ENCODE measurements at places on chromosomes 12 and 14. TPM values are rescaled to one million over a fixed set of nuclear protein-coding genes. Genes with fewer than 3 reads are reported as not detected.

The TOMM20L gene
- total RNA-seq: not detected

The MYO1H gene
- total RNA-seq: 0.16 TPM

The GLS2 gene
- 1.7 TPM for total RNA-seq

GRCh38 chr12:38328306-38328895, 11.8 kb downstream of the ALG10B start:
- H3K27me3 ChIP-seq: no peaks in the 10 kb centered on the region
- no peaks in the 10 kb centered on the region for H3K36me3 ChIP-seq
- H3K27ac ChIP-seq: no peak overlapping the region
- no peaks in the 10 kb centered on the region for H3K4me1 ChIP-seq
- DNase-seq: no peak
- no peak overlapping the region for H3K4me3 ChIP-seq

The SLC6A12 gene
- 1.1 TPM for total RNA-seq

The KLRD1 gene
- 0.94 TPM for total RNA-seq

GRCh38 chr12:95277139-95277538, 59.5 kb downstream of the VEZT start:
- DNase-seq: no peak
- no peak overlapping the region for H3K4me3 ChIP-seq
- peaks cover 29% of the 10 kb centered on the region for H3K36me3 ChIP-seq
- H3K4me1 ChIP-seq: no peaks in the 10 kb centered on the region

DNA sequence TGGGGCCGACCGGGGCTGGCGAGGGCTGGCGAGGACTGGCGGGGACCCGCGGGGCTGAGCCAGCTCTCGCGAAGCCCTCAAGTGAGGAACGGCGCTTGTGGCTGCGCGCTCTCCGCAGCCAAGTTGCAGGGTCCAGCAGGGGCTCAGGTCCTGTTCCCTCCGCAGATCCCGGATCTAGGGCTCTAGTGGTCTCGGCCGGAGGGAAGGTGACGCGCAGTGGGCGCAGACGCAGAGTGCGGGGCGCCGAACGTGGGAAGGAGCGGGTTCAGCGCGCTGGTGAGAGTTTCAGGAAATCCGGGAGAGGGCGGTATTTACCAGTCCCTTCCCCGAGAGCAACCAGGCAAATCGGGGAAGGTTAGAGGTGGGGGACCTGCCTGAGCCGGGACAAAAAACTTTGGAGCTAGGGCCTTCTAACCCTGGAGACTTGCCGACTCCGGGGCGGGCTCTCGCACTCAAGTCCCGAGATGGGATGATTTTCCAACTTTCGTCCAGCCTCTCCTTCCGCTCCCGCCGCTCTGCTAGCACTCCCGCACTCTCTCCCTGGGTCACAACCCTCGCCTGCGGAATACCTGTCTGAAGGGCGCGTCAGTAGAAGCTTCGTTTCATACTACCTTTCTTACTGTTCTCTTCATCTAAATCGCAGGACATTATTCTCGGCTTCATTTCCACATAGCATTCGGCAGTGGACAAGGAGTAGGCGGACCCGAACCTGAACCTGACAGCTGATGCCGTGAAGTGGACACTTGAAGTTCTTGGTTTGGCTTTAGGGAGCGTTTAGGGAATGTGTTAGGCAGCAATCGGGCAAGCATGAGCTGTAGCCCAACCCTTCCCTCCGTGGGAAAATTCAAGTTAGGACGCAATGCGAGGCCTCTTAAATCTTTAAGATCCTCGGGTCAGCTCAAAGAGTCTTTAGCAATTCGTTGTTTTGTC, 13.6 kb upstream of the PAX9 start:
- peak overlapping the region; percentile 36 for H3K4me3 ChIP-seq
- DNase-seq: no peak
- H3K27me3 ChIP-seq: peaks cover 55% of the 10 kb centered on the region
- no peaks in the 10 kb centered on the region for H3K36me3 ChIP-seq
- no peaks in the 10 kb centered on the region for H3K4me1 ChIP-seq

The MED6 gene
- 12.1 TPM for total RNA-seq

DNA sequence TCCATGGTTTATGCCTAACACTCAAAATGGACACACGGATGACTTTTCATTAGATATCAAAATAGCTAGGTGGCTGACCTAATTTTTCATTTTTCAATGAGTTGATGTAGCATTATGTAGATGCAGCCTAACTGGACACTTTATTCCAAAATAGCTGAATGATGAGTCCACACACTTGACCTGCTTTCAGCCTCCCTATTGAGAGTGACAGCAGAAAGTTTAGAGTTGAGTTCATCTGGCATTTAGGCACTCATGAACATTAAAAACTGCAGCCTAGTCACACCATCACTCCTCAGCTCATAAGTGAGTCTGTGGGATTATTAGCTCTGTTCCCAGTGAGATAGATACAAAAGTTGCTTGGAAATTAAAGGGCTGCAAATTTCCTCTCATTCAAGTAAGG, 307.3 kb upstream of the PRKD1 start:
- no peaks in the 10 kb centered on the region for H3K36me3 ChIP-seq
- H3K27me3 ChIP-seq: no peaks in the 10 kb centered on the region
- no peak overlapping the region for H3K27ac ChIP-seq
- H3K4me1 ChIP-seq: no peaks in the 10 kb centered on the region
- no peak for DNase-seq
- no peak overlapping the region for H3K4me3 ChIP-seq

The LIN7A gene
- 16.2 TPM for total RNA-seq

DNA sequence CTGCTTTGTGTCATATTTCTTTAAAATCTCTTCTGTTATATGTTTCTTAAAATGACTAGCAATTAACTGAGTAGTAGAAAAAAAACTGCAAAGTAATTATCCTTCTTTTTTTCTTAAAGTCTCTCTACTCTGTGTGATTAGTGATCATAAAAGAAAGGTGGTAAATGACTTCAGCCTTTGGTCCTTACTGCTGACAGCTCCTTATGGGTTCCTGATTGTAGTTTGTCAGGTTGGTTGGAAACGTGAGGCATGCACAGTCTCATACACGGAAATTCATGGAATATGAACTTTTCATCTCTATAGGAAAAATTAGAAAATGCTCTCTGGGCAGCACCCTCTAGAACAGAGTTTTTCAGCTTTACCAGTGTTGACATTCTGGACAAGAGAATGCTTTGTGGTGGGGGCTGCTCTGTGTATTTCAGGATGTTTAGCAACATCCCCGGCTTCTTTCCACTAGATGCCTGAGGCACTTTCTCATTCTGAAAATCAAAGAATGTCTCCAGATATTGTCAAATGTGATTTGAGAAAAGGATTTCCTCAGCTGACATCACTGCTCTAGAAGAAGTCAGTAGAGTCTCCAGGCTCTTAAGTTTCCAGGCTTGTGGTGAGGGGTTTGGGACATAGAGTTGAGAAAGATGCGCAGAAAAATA, 121.0 kb downstream of the PIK3C2G start:
- no peaks in the 10 kb centered on the region for H3K36me3 ChIP-seq
- no peak overlapping the region for H3K4me3 ChIP-seq
- no peaks in the 10 kb centered on the region for H3K27me3 ChIP-seq
- DNase-seq: no peak
- H3K4me1 ChIP-seq: peaks cover 16% of the 10 kb centered on the region

The LUM gene
- 130 TPM for total RNA-seq

- H3K36me3 ChIP-seq: no peaks in the 10 kb centered on the region
- peak overlapping the region; percentile 81 for H3K27ac ChIP-seq
- no peak for DNase-seq
Measured at GRCh38 chr14:59252772-59253500, 64.5 kb downstream of the DAAM1 start.

GRCh38 chr12:128771681-128772080, 52.1 kb downstream of the SLC15A4 start:
- no peaks in the 10 kb centered on the region for H3K4me1 ChIP-seq
- H3K27ac ChIP-seq: no peak overlapping the region
- no peaks in the 10 kb centered on the region for H3K27me3 ChIP-seq
- DNase-seq: no peak

GRCh38 chr12:56234746-56235436, 5.0 kb downstream of the SLC39A5 start:
- no peaks in the 10 kb centered on the region for H3K27me3 ChIP-seq
- no peak for DNase-seq
- H3K4me3 ChIP-seq: no peak overlapping the region
- H3K27ac ChIP-seq: no peak overlapping the region
- peaks cover 6% of the 10 kb centered on the region for H3K36me3 ChIP-seq
- no peaks in the 10 kb centered on the region for H3K4me1 ChIP-seq

DNA sequence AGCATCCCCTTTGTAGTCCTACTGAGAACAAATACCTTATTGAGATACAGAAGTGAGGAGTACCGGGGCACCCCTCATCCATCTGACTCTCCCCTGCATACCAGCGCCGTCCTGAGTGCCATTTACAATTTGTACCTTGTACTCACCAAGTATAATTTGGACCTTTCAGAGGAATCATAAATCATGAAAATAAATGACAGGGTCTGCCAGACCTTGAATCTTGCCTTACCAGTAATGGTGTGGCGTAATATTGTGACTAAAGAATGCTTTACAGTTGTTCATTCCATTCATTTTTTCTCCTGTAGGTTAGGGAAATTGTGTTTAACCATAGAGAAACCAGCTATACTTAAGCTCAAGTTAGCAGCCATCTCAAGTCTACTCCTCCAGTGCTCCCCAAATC, 243.7 kb upstream of the RGS6 start:
- no peaks in the 10 kb centered on the region for H3K4me1 ChIP-seq
- no peak for DNase-seq
- no peaks in the 10 kb centered on the region for H3K36me3 ChIP-seq
- no peak overlapping the region for H3K4me3 ChIP-seq
- no peaks in the 10 kb centered on the region for H3K27me3 ChIP-seq

The RND1 gene
- total RNA-seq: 0.70 TPM

GRCh38 chr12:64390275-64390851, at the start of gene C12orf56:
C12orf56 (minus strand) TSS chr12:64390758; CDS start chr12:64390565, 193 bp downstream.
- H3K4me1 ChIP-seq: peaks cover 9% of the 10 kb centered on the region
- no peak within 1 kb of the TSS for H3K27ac ChIP-seq
- no peak for DNase-seq
- no peaks in the 10 kb centered on the region for H3K27me3 ChIP-seq

- no peak overlapping the region for H3K27ac ChIP-seq
- H3K4me3 ChIP-seq: no peak overlapping the region
- no peaks in the 10 kb centered on the region for H3K27me3 ChIP-seq
- no peaks in the 10 kb centered on the region for H3K36me3 ChIP-seq
- H3K4me1 ChIP-seq: no peaks in the 10 kb centered on the region
Measured at GRCh38 chr12:30286345-30286926, 409.2 kb downstream of the IPO8 start.

- DNase-seq: no peak
- no peaks in the 10 kb centered on the region for H3K4me1 ChIP-seq
- H3K27ac ChIP-seq: no peak overlapping the region
- H3K27me3 ChIP-seq: no peaks in the 10 kb centered on the region
Measured at GRCh38 chr12:105736498-105736897, 402.3 kb downstream of the NUAK1 start.

- H3K36me3 ChIP-seq: no peaks in the 10 kb centered on the region
- no peak overlapping the region for H3K27ac ChIP-seq
- H3K4me1 ChIP-seq: no peaks in the 10 kb centered on the region
- H3K4me3 ChIP-seq: no peak overlapping the region
Measured at GRCh38 chr12:116529048-116529447, 30.1 kb upstream of the MAP1LC3B2 start.

DNA sequence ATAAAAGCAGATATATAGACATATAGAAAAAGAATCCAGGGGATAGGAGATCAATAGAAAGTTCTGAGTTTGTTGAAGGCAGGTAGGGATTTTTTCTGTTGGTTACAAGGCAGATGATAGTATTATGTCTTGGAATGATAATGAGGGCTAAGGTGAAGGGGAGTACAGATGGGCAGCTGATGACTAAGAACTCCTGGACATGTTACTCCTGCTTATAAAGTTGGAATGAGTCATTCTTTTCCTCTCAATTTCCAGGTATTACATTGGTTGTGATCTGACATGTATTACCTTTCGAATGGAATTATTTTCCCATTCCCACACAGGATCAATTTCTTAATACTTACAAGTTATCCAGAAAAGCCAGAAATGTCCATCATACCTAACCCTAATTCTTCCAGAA, 545.2 kb upstream of the MGAT4C start:
- no peak overlapping the region for H3K27ac ChIP-seq
- DNase-seq: no peak
- no peak overlapping the region for H3K4me3 ChIP-seq
- no peaks in the 10 kb centered on the region for H3K27me3 ChIP-seq

- H3K27me3 ChIP-seq: no peaks in the 10 kb centered on the region
- no peaks in the 10 kb centered on the region for H3K4me1 ChIP-seq
- H3K27ac ChIP-seq: no peak overlapping the region
- peak; percentile 59 for DNase-seq
Measured at GRCh38 chr12:53073881-53074280, 5.3 kb downstream of the SPRYD3 start.

The BMAL2 gene
- 0.56 TPM for total RNA-seq

- H3K27me3 ChIP-seq: no peaks in the 10 kb centered on the region
- DNase-seq: no peak
- no peak overlapping the region for H3K27ac ChIP-seq
Measured at GRCh38 chr12:42361909-42362646, 36.1 kb downstream of the PPHLN1 start.

- DNase-seq: no peak
- no peak overlapping the region for H3K27ac ChIP-seq
- H3K36me3 ChIP-seq: no peaks in the 10 kb centered on the region
Measured at GRCh38 chr12:49708851-49709250, 1.6 kb upstream of the FMNL3 start.

The FGFR1OP2 gene
- total RNA-seq: 60.2 TPM

- no peaks in the 10 kb centered on the region for H3K27me3 ChIP-seq
- no peak for DNase-seq
- no peak overlapping the region for H3K4me3 ChIP-seq
- H3K27ac ChIP-seq: no peak overlapping the region
- H3K4me1 ChIP-seq: no peaks in the 10 kb centered on the region
Measured at GRCh38 chr12:109795023-109795422, 38.2 kb downstream of the TRPV4 start.

DNA sequence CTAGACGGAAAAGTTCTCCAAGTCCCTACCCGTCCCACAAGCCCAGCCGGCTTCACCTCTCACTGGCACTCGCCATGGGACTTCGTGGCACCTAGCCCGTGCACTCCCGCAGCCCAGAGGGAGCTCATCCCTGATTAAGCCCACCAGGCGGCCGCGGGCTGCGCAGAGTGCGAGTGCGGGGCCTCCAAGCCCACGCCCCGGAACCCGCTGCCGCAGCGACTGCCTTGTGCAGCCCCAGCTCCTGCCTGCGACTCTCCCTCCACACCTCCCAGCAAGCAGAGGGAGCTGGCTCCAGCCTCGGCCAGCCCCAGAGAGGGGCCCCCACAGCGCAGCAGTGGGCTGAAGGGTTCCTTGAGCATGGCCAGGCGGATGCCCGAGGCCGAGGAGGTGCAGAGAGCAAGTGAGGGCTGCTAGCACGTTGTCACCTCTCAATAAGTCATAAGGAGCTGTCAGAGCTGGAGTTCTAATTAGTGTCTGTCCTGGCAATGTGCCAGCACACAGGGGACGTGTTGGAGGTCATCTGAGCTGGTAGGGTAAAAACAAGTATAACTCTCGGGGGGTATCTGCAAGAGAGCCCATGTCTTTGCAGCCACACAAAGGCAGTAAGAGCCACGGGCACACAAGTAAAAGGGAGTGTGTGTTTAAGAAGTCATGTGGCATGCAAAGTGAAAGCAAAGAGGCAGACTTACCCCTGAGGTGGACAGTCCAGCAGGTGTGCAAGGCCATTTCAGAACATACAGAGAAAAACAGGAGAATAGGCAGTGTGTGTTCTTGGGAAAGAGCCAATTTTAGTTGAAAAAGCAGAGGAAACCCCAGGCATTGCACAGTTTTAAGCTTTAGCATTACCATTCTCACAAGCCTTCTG, 27.1 kb upstream of the TMTC2 start:
- H3K27ac ChIP-seq: no peak overlapping the region
- no peaks in the 10 kb centered on the region for H3K4me1 ChIP-seq
- no peak for DNase-seq
- no peaks in the 10 kb centered on the region for H3K36me3 ChIP-seq

GRCh38 chr12:126781593-126781992, 1485.4 kb upstream of the TMEM132C start:
- H3K4me3 ChIP-seq: no peak overlapping the region
- H3K36me3 ChIP-seq: no peaks in the 10 kb centered on the region
- DNase-seq: no peak
- H3K4me1 ChIP-seq: no peaks in the 10 kb centered on the region
- H3K27me3 ChIP-seq: no peaks in the 10 kb centered on the region
